ENCODE measurements at places on chromosomes 12 and 14.

GRCh38 chr12:96427269-96427729 lies 27.1 kb upstream of the CDK17 start:
- no peak for DNase-seq

- DNase-seq: no peak
Observed at GRCh38 chr12:27076928-27077327, 5.5 kb downstream of the C12orf71 start.

- DNase-seq: no peak
Observed at GRCh38 chr12:104750061-104750460, 208.0 kb downstream of the SLC41A2 start.

DNA sequence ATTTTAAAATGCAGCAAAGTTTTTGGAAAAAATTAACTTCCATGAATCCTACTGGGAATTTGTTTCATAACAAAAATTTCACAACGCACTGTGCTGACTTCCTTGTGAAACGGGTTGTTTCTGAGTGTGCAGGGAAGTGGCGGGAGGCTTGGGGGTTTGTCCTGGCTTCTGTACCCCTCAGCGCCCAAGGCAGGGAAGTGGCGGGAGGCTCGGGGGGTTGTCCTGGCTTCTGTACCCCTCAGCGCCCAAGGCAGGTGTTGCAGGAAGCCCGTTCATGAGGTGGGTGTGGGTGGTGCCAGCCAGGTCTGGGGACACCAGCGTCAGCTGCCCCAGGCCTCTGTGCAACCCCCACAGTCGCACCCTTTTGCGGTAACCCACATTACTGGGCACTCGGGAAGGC lies 25.1 kb downstream of the ADGRD1 start:
- no peak for DNase-seq
